A549 treated with CORT108297 at 1 μM for 4 hours (cell line): ENCODE measurements at places on chromosomes 1 and 21. TPM values are rescaled to one million over a fixed set of nuclear protein-coding genes. Genes with fewer than 3 reads are reported as not detected.

Gene RRP1
- total RNA-seq, result 32.4 to 38.4 TPM (median 35.0 TPM) in 5 replicates

Gene C1orf53
- total RNA-seq, result 4.3 to 8.3 TPM (median 7.9 TPM) in 5 replicates

Gene CD5L
- not detected in 5 replicates for total RNA-seq

Gene KIF26B
- 0.05 to 0.07 TPM (median 0.06 TPM) in 5 replicates for total RNA-seq

Gene KCNK1
- total RNA-seq, result 15.1 to 18.9 TPM (median 17.1 TPM) in 5 replicates

Gene OPRD1
- total RNA-seq, result 0.02 to 0.07 TPM (median 0.05 TPM) in 5 replicates

Gene TNFSF4
- 0.03 to 0.04 TPM (median 0.03 TPM) in 3 of 5 replicates, not detected in the others for total RNA-seq

Gene HES3
- not detected in 5 replicates for total RNA-seq

Gene CYP2J2
- total RNA-seq, result 0.06 to 0.12 TPM (median 0.07 TPM) in 5 replicates

Gene CHI3L2
- total RNA-seq, result 0.20 to 0.51 TPM (median 0.36 TPM) in 5 replicates

Gene LCE1B
- total RNA-seq, result 0.07 TPM in 1 of 5 replicates, not detected in the others

Gene SELENBP1
- 5.9 to 8.4 TPM (median 6.1 TPM) in 5 replicates for total RNA-seq

Gene GJC2
- 0.20 to 0.64 TPM (median 0.49 TPM) in 5 replicates for total RNA-seq

Gene ALPL
- total RNA-seq, result 0.12 to 0.30 TPM (median 0.22 TPM) in 5 replicates

Gene OR10Z1
- not detected in 5 replicates for total RNA-seq

Gene VSIG8
- total RNA-seq, result 0.05 TPM in 2 of 5 replicates, not detected in the others

Gene KCNN3
- total RNA-seq, result 0.02 to 0.10 TPM (median 0.06 TPM) in 5 replicates

Gene EFCAB14
- 20.5 to 27.8 TPM (median 25.7 TPM) in 5 replicates for total RNA-seq

Gene FAM163A
- 0.02 to 0.04 TPM (median 0.02 TPM) in 3 of 5 replicates, not detected in the others for total RNA-seq

Gene LENEP
- not detected in 5 replicates for total RNA-seq

Gene STXBP3
- 14.1 to 33.6 TPM (median 19.8 TPM) in 5 replicates for total RNA-seq

Gene OR2G6
- total RNA-seq, result not detected in 5 replicates

Gene UQCRHL
- 6.5 to 8.6 TPM (median 7.0 TPM) in 5 replicates for total RNA-seq

Gene ITPKB
- total RNA-seq, result 2.0 to 3.2 TPM (median 2.7 TPM) in 5 replicates

Gene LRRIQ3
- total RNA-seq, result 0.51 to 0.91 TPM (median 0.73 TPM) in 5 replicates

Gene TMEM53
- total RNA-seq, result 6.5 to 11.2 TPM (median 9.1 TPM) in 5 replicates

Gene TAL1
- total RNA-seq, result 0.02 TPM in 2 of 5 replicates, not detected in the others

Gene TCEA3
- 0.41 to 0.72 TPM (median 0.58 TPM) in 5 replicates for total RNA-seq

Gene FTCD
- total RNA-seq, result 0.12 TPM in 1 of 5 replicates, not detected in the others

Gene UBE2U
- not detected in 5 replicates for total RNA-seq

Gene CFH
- total RNA-seq, result 3.6 to 5.0 TPM (median 4.1 TPM) in 5 replicates

Gene RFX5
- total RNA-seq, result 23.7 to 28.4 TPM (median 25.6 TPM) in 5 replicates

Gene KMO
- total RNA-seq, result 0.74 to 1.6 TPM (median 1.4 TPM) in 5 replicates

Gene LAPTM5
- total RNA-seq, result 0.14 to 0.34 TPM (median 0.17 TPM) in 5 replicates

Gene PLEKHA6
- 20.6 to 31.2 TPM (median 27.2 TPM) in 5 replicates for total RNA-seq

Gene CLIC6
- total RNA-seq, result 0.03 to 0.07 TPM (median 0.05 TPM) in 5 replicates

Gene LEFTY2
- total RNA-seq, result 0.04 to 0.26 TPM (median 0.13 TPM) in 3 of 5 replicates, not detected in the others

Gene PRAMEF5
- total RNA-seq, result not detected in 5 replicates

Gene UTS2
- not detected in 5 replicates for total RNA-seq

Gene SERTAD4
- total RNA-seq, result 0.67 to 0.92 TPM (median 0.78 TPM) in 5 replicates

Gene FMO5
- total RNA-seq, result 0.18 to 0.26 TPM (median 0.21 TPM) in 5 replicates

Gene MPL
- total RNA-seq, result 0.14 TPM in 1 of 5 replicates, not detected in the others

Gene MAP3K7CL
- 1.5 to 2.2 TPM (median 1.8 TPM) in 5 replicates for total RNA-seq

Gene SPTA1
- not detected in 5 replicates for total RNA-seq

Gene DAB1
- total RNA-seq, result not detected in 5 replicates

Gene RGS8
- not detected in 5 replicates for total RNA-seq

Gene FCGR1A
- total RNA-seq, result not detected in 5 replicates

Gene CYYR1
- not detected in 5 replicates for total RNA-seq

Gene CELA2B
- 0.29 TPM in 1 of 5 replicates, not detected in the others for total RNA-seq

Gene POU3F1
- not detected in 5 replicates for total RNA-seq

Gene FCGR3A
- not detected in 5 replicates for total RNA-seq
